ENCODE measurements at places on chromosomes 1 and 21.

GRCh38 chr1:100380635-100381034 is 28.3 kb downstream of the CDC14A start:
- no peak for DNase-seq
- no peak overlapping the region for H3K27ac ChIP-seq
- no peaks in the 10 kb centered on the region for H3K4me1 ChIP-seq
- H3K36me3 ChIP-seq = no peaks in the 10 kb centered on the region
- H3K27me3 ChIP-seq = no peaks in the 10 kb centered on the region

- H3K27me3 ChIP-seq = no peaks in the 10 kb centered on the region
- no peaks in the 10 kb centered on the region for H3K36me3 ChIP-seq
- H3K27ac ChIP-seq = no peak overlapping the region
- H3K4me3 ChIP-seq = no peak overlapping the region
- no peaks in the 10 kb centered on the region for H3K4me1 ChIP-seq
Observed at GRCh38 chr1:233639611-233640010, 25.7 kb downstream of the KCNK1 start.

DNA sequence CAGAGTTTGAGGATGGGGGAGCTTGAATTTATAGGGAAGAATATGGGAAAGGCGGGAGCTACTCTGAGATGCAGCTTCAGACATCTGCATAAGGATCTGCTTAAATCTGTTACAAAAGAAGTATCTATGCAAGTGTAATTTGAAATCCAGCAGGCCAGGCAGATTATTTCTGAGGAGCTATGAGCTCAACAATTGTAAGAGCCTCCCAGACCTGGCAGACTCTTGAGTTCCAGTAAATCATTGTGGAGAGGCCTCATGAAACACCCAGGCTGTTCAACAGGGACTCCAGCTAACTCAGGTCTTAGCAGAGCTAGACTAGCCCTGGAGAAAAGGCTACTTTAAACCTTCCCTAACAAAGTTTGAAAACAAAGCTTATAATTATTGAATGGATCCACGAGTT is 647.5 kb upstream of the CHRM3 start:
- H3K4me1 ChIP-seq = no peaks in the 10 kb centered on the region
- no peak overlapping the region for H3K4me3 ChIP-seq

GRCh38 chr1:220032911-220033310 is 13.4 kb downstream of the EPRS1 start:
- no peak overlapping the region for H3K27ac ChIP-seq
- H3K4me3 ChIP-seq = no peak overlapping the region
- no peaks in the 10 kb centered on the region for H3K27me3 ChIP-seq
- H3K4me1 ChIP-seq = no peaks in the 10 kb centered on the region
- DNase-seq = no peak

- peak; percentile 62 for DNase-seq
- peaks cover 25% of the 10 kb centered on the region for H3K4me1 ChIP-seq
- no peaks in the 10 kb centered on the region for H3K36me3 ChIP-seq
- no peak overlapping the region for H3K4me3 ChIP-seq
- H3K27ac ChIP-seq = peak overlapping the region; percentile 62
- H3K27me3 ChIP-seq = no peaks in the 10 kb centered on the region
Observed at GRCh38 chr1:82485591-82486369, 685.0 kb downstream of the ADGRL2 start.

DNA sequence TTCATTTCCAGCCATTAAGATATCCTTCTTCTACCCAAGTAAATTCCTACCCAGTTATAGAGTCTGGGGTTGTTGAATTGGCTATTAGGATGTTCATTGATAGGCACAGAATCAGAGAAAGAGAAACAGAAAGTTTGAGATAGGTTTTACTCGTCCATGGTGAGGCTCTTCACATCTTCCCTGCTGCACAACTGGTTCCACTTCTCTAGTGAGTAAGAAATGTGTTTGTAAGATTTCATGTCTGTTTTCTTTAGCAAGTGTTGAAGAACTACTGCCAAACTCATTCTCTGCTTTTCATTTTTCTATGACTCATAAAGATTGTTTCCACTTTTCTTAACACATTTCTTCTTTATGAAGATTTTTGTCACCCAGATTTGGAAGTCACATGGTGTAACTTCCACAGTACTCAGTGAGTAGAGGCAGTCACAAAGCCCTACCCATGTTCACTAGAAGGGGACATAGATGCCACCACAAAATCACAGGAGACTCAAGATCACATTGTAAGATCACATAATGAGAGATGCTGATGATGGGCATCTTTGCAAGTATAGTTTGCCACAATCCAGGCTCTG is 152.3 kb downstream of the SNX7 start:
- no peaks in the 10 kb centered on the region for H3K4me1 ChIP-seq
- no peak overlapping the region for H3K27ac ChIP-seq
- H3K36me3 ChIP-seq = no peaks in the 10 kb centered on the region
- H3K27me3 ChIP-seq = no peaks in the 10 kb centered on the region

- H3K4me1 ChIP-seq = no peaks in the 10 kb centered on the region
- H3K27me3 ChIP-seq = no peaks in the 10 kb centered on the region
- H3K27ac ChIP-seq = no peak overlapping the region
- no peaks in the 10 kb centered on the region for H3K36me3 ChIP-seq
- no peak for DNase-seq
Observed at GRCh38 chr1:99768104-99768503, 1.7 kb upstream of the FRRS1 start.

DNA sequence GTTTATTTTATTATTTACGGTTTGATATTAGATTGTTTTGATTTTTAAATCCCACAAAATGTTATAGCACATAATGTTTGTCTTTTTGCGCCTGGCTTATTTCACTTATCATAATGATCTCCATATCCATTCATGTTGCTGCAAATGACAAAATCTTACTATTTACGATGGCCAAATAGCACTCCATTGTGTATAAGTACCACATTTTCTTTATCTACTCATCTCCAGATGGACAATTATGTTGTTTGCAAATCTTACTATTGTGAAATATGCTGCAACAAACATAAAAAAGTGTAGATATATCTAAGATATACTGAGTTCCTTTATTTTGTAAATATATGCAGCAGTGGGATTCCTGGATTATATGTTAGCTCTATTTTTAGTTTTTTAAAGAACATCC is 1568.3 kb downstream of the AMY1C start:
- DNase-seq = no peak
- H3K4me1 ChIP-seq = no peaks in the 10 kb centered on the region
- no peak overlapping the region for H3K27ac ChIP-seq
- H3K27me3 ChIP-seq = no peaks in the 10 kb centered on the region
- no peak overlapping the region for H3K4me3 ChIP-seq

- H3K4me1 ChIP-seq = no peaks in the 10 kb centered on the region
- H3K4me3 ChIP-seq = no peak overlapping the region
- DNase-seq = no peak
- H3K27me3 ChIP-seq = no peaks in the 10 kb centered on the region
- no peaks in the 10 kb centered on the region for H3K36me3 ChIP-seq
- H3K27ac ChIP-seq = no peak overlapping the region
Observed at GRCh38 chr1:63004868-63005267, 220.9 kb downstream of the ATG4C start.

- H3K36me3 ChIP-seq = no peaks in the 10 kb centered on the region
- H3K4me1 ChIP-seq = no peaks in the 10 kb centered on the region
- H3K4me3 ChIP-seq = no peak overlapping the region
- DNase-seq = no peak
Observed at GRCh38 chr21:21406921-21407320, 408.7 kb downstream of the NCAM2 start.

DNA sequence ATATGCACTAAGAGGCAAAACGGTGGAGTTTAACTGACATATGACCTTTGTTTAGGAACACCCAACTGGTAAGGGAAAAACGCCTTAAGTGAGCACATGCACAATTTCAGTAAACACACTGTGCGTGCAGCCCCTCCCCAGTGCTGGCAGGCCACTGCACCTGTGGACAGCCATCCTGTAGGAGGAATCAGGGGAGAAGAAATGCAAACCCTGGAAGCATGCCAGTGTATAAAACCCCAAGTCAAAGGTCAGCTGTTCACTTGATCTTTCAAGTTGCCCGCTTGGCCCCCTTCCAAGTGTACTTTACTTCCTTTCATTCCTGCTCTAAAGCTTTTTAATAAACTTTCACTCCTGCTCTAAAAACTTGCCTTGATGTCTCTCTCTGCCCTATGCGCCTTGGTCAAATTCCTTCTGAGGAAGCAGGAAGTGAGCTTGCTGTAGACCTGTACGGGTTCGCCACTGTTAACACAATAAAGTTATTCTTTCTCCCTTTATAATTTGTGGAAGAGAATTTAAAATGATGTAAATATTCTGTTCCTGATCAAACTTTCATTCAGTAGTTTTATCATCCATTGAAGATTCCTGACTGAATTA is 31.8 kb downstream of the USP25 start:
- no peak overlapping the region for H3K4me3 ChIP-seq
- no peak for DNase-seq
- peaks cover 13% of the 10 kb centered on the region for H3K4me1 ChIP-seq
- no peaks in the 10 kb centered on the region for H3K36me3 ChIP-seq
- no peak overlapping the region for H3K27ac ChIP-seq
- no peaks in the 10 kb centered on the region for H3K27me3 ChIP-seq

DNA sequence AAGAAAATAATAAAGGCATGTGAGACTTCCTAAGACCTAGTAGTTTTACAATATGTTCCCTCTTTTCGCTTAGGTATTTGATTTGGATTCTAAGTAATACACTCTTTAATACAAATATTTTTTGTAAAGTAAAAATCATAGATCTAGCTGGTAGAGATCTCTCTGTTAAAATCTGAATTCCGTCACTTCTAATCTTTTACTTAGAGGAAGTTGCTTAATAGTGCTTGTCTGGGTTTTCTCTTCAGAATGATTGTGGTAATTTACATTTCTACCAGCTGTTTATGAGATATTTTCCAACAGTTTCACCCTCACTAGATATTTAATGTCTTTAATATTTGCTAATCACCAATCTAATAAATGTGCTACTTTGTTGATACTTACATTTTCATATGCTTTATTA is 23.3 kb downstream of the RBM11 start:
- H3K36me3 ChIP-seq = no peaks in the 10 kb centered on the region
- H3K4me1 ChIP-seq = no peaks in the 10 kb centered on the region
- no peak overlapping the region for H3K27ac ChIP-seq
- H3K4me3 ChIP-seq = no peak overlapping the region
- H3K27me3 ChIP-seq = no peaks in the 10 kb centered on the region

Data from tibial nerve (tissue), 4 donors.